ENCODE measurements at places on chromosomes 13 and 19.

DNA sequence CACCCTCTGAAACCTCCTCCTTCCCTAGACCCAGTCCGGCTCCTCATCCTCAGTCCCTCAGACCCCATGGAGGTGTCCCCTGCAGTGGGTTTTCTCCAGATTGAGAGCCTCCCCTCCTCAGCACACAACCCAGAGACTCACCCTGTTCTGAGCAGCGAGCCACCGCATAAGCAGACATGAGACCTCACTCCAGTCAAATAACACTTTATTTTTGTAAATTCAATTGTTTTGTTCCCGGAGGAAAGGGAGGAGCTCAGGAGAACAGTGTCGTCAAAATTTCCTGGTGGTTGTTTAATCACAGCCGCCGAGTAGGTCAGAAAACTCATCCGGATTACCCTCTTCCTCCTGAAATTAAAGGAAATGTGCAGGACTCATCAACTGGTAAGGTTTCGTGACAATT is 57.5 kb downstream of the ERICH4 start:
- no peak for DNase-seq

GRCh38 chr13:42312817-42313431 is 41.0 kb downstream of the AKAP11 start:
- DNase-seq: no peak

DNA sequence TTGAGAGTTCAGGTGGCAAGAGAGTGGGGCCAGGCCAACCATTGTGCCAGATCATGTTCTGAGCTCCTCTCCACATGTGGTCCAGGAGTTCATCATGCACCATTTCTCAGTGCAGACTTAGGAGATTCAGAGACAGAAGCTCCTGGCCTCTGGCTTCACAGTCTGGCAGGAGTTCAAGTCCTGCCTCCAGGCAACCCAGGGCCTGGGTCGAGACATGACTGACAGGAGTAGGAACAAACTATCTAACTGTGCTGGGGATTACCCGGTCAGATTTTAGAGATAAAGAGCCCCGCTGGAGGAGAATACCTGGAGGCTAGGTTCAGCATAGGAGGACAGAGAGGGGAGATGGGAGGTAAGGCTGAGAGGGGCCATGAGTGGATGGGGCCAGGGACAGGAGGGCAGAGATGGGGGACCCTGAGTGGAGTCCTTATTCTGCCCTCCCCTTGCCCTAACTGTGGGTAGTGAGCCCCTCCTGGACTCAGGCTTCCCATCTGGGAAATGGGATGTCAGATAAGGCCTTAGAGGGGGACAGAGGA is 906 bp upstream of the CYP4F11 start:
- DNase-seq: no peak

GRCh38 chr13:74929436-74929835 is 552.5 kb downstream of the TBC1D4 start:
- DNase-seq: no peak

DNA sequence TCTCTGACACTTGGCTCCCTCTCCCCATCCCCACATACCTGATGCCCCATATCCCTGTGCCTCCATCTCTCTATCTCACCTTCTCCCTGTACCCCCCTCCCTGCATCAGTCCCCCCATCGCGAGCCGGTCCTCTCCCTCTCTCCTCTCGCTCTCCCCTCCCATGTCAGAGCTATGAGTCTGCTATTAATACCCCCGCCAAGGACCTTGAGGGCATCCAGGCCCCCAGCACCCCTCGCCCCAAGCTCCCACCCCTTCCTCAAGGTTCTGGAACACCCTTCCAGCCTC is 1.6 kb downstream of the GRIN2D start:
- DNase-seq: no peak

DNA sequence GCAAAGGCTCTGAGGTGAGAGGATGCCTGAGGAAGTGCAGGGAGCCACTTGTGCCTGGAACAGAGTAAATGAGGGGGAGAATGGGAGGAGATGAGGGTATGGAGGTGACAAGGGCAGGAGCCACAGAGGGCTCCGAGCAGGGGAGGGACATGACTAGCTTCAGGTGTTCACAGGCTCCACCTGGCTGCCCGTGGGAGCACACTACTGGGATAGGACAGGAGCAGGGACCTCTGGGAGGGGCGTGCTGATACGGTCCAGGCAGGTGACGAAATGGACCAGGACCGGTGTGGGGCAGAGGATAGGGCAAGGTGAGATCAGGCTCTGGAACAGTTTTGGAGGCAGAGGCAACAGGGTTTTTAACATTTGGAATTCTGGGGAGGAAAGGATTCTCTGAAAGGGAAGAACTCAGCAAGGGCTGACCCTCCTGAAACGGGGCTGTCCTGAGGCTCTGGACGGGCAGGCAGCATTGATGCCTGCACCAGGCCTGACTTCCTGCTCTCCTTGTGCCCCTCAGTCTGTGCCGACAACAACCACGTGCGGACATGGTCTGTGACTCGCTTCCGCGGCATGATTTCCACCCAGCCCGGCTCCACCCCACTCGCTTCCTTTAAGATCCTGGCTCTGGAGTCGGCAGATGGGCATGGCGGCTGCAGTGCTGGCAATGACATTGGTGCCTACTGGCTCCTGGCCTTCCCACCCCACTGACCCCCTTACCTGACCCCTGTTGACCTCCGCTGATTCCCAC is 11.6 kb downstream of the SHKBP1 start:
- peak; percentile 61 for DNase-seq

GRCh38 chr13:37047032-37047431 is 12.5 kb downstream of the SUPT20H start:
- no peak for DNase-seq

DNA sequence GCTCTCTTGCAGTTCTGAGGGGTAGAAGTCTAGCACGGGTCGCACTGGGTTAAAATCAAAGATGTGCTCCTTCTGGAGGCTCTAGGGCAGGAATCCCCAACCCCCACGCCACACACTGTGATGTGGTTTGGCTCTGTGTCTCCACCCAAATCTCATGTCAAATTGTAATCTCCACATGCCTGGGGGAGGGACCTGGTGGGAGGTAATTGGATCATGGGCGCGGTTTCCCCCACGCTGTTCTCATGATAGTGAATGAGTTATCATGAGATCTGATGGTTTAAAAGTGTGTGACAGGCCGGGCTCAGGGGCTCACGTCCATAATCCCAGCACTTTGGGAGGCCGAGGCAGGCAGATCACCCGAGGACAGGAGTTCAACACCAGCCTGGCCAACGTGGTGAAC is 26.6 kb upstream of the CALM3 start:
- DNase-seq: peak; percentile 38

DNA sequence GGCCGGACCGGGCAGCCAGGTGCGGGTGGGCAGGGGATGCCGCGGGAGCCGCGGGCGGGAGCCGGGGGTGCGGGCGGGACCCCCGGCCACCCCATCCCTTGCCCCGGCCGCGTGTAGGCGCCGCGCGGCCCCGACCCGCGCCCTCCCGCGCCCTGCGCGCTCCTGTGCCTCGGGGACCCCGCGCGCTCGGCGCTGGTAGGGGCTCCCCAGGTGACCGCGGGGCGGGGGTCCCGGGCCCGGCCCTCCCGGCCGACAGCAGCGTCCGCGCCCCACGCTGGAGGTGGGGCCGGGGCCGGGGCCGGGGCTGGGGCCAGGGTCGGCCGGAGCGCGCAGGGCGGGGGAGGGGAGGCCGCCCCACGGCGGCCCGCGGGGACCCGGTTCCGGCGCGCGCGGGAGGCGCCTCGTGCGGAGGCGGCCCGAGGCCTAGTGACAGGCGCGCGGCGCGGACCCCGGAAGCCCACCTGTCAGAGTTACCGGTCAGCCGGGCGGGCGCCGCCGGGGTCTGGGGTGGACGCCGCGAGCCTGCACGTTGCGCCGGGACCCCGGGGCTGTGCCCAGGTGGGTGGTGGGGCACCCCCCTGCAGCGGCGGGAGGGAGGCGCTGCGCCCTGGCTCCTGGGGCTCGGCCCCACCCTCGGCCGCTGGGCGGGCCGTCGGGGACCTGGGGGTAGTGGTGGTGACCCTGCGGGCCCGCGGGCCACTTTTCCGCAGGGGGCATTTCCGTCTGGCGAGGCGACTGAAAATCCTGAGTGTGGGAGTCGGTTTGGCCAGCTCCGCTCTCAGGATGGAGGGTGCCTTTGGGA is 518 bp downstream of the TFDP1 start:
- DNase-seq: no peak

GRCh38 chr13:31092646-31093045 is 69.1 kb downstream of the HSPH1 start:
- no peak for DNase-seq

DNA sequence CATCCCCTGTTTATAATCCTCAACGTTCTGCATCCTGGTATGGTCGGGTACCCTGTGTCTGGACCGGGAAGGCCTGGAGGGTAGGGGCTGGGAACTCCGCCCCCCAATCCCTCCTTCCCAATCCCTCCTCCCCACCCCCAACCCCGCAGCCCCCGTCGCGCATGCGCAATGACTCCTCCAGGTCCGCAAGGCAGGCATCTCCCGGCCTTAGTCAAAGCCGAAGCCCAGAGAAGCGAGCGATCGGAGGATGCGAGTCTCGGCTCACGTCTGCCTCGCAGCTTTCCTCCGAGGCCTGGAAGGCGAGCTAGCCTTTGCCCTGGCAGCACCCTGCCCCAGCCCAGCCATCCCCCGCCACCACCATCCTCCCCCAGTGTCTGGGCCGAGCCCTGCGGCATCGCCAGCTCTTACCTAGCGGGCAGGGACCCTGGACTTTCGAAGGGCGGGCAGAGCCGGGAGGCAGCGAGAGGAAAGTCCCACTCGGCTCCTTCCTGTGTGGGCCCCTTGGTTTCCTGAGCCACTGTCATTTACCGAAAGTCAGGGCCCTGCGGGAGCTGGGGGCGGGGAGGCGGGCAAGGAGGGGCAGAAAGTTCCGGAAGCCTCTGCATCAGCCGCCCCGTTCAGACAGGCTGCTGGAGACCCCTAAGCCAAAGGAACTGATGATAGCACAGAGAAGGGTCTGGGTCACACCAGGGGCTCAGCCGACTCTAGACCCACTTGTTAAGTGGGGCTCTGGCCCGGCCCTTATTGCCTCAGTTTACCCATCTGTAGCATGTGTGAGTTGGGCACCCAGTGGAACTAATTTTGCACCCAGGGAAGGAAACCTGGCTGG is at the start of gene JAK3:
Gene JAK3 (minus strand): TSS at position 445 of the 829 bp plus-strand sequence. CDS start 3,565 bp downstream, outside the sequence.
- peak; percentile 63 for DNase-seq

DNA sequence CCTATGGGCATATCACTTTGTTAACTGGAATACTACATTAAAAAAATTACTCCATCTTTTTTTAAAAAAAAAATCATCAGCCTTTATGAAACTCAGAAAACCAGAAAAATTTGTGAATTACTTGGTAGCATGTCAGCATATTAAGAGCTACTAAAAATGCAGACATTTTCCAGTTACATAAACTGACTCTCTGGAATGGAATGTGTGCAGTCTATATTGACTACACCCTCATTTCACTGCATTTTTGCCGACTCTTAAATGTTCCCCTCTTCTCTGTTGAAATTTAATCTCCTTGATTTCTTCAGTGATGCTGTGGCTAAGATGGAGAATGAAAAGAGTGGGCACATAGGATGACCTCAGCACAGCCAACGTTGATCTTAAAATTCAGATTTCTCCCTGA is 393.8 kb downstream of the ITGBL1 start:
- DNase-seq: peak; percentile 42

GRCh38 chr13:32086791-32087441 is 55.3 kb downstream of the FRY start:
- peak; percentile 41 for DNase-seq

DNA sequence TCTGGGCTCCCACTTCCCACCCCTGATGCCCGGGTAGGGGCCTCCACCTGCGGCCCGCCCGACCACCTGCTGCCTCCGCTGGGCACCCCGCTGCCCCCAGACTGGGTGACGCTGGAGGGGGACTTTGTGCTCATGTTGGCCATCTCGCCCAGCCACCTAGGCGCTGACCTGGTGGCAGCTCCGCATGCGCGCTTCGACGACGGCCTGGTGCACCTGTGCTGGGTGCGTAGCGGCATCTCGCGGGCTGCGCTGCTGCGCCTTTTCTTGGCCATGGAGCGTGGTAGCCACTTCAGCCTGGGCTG is 7.9 kb downstream of the DBP start:
- DNase-seq: no peak

GRCh38 chr13:26991508-26992181 is 180.0 kb downstream of the USP12 start:
- no peak for DNase-seq

GRCh38 chr13:20390526-20391175 is 135.0 kb downstream of the CRYL1 start:
- DNase-seq: no peak

GRCh38 chr19:18842166-18842565 is 10.4 kb downstream of the UPF1 start:
- no peak for DNase-seq

DNA sequence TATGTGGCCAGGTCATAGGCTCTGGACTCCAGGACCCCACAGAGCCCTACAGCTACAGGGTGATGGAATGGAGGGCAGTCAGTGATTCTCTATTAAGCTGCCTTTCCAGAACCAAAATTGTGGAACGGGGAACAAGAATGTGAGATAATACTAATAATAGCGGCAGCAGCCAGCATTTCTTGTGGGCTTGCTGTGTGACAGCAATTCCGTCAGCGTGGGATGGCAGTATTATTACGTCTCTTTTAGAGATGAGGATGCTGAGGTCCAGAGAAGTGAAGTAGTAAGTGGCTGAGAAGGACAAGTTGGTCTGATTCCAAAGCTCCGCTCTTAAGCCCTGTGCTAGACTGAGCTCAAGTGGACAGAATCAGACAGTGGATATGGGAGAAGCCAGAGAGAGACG is 24.4 kb downstream of the GRIK5 start:
- DNase-seq: no peak

DNA sequence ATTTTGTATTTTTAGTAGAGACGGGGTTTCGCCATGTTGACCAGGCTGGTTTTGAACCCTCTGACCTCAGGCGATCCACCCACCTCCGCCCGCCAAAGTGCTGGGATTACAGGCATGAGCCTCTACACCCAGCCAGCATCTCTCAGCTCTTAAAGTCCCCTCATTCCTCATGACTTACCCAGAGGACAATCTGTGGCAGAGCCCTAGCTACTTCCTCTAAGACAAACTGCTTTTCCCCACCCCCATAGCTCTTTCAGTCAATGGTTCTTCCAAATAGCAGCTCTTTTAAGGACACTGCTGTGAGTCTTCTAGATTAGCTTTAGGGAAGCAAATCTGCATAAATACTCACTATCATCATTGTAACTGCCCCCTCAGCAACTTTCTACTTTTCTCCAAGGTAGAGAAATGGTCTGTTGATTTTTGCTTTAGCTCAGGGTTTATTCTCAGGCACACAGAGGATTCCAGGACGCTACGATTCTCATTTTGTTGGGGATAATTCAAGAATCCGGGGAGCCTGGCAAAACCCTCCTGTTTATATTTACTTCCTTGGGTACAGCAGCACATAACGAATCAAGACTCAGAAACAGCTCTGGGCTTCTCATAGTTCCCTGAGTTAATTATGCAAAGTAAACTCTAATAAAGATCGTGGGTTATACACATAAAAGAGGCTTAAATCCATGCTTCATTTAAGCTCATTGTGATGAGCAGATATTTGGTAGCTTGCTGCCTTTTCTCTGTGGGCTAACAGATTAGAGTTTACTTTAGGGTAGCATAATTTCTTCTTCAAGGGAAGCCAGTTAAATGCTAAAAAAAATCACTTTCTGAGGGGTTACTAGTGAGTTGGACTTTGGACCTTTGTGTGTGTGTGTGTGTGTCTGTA is 357.4 kb downstream of the TDRD3 start:
- DNase-seq: no peak

- no peak for DNase-seq
Observed at GRCh38 chr13:50099473-50099872, 84.2 kb downstream of the KCNRG start.

Data from iris pigment epithelial cell (primary cell).